ENCODE measurements at places on chromosomes 3 and 15. TPM values are rescaled to one million over a fixed set of nuclear protein-coding genes. Genes with fewer than 3 reads are reported as not detected.

IL17RE gene
- 71.1 TPM for total RNA-seq

RAD51 gene
- total RNA-seq, result 0.68 TPM

DNA sequence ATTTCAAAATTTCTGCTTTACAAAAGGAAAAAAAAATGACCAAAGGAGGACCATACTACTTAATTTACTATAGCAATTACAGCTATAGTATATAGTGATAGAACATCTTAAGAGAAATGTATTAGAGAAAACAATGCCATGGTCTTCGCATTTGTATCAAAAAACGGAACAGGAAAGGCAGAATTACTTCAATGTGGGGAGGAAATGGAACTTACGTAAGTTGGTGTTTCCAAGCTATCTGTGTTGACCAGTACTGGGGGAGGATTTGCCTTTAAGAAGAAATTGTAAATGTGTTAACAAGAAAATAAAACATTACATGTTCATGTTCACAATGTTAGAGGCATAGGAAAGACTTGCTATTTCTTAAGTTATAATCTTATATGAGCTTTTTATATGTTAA lies 119.9 kb upstream of the MELTF start:
- no peak for DNase-seq

- DNase-seq, result no peak
Observed at GRCh38 chr3:167709690-167710089, 25.0 kb downstream of the PDCD10 start.

DNA sequence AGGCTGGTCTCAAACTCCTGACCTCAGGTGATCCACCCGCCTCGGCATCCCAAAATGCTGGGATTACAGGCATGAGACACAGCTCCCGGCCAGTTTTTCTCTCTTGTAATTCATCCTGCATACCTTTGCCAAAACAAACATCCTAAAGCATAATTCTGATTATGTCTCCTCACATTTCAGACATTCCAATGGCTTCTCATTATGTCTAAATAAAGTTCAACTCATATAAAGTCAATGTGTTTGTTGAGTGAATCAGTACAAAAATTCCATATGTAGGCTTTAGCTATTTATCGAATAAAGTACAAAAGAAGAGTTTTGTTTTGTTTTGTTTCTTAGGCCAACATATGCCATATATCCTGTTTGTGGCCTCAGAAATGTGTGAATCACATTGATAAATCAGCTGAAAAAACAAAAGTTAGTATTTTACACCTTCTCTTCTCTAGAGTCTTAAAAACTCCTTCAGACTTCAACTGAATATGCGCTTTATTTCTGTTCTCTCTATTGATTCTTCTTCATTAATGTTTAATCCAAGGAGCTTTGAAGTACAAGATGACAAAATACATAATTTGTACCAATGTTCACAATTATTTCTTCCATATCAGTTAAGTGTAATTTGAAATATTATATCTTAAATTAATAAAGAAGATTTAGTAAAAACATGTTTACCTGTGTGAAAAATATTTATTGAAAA lies 165.8 kb downstream of the MECOM start:
- no peak for DNase-seq
